ENCODE measurements at places on chromosomes 7 and 10. TPM values are rescaled to one million over a fixed set of nuclear protein-coding genes. Genes with fewer than 3 reads are reported as not detected.

The NME8 gene
- not detected for total RNA-seq

The ARMH3 gene
- 10.9 TPM for total RNA-seq

The C10orf143 gene
- total RNA-seq = 0.27 TPM

The XPNPEP1 gene
- total RNA-seq = 34.0 TPM

The AKR1D1 gene
- total RNA-seq = 0.18 TPM

The KAZALD1 gene
- total RNA-seq = 3.0 TPM

The ZNF777 gene
- total RNA-seq = 20.9 TPM

The ACBD7 gene
- total RNA-seq = 0.86 TPM

The NRP1 gene
- 78.6 TPM for total RNA-seq

The NKX1-2 gene
- 0.06 TPM for total RNA-seq

The FAM25G gene
- not detected for total RNA-seq

The ETV1 gene
- total RNA-seq = 2.3 TPM

The EEPD1 gene
- 57.7 TPM for total RNA-seq

The ZNF239 gene
- total RNA-seq = 2.3 TPM

The VAX1 gene
- total RNA-seq = 1.5 TPM

The LRRC4 gene
- not detected for total RNA-seq

The LBX1 gene
- not detected for total RNA-seq

The SEMA4G gene
- 9.3 TPM for total RNA-seq

The SPDYE6 gene
- not detected for total RNA-seq

The BBIP1 gene
- total RNA-seq = 47.9 TPM

The TBC1D12 gene
- total RNA-seq = 5.9 TPM

The COMMD3 gene
- 50.3 TPM for total RNA-seq

The KCNH2 gene
- 1.5 TPM for total RNA-seq

The WDR91 gene
- total RNA-seq = 7.9 TPM

The STEAP4 gene
- not detected for total RNA-seq

The CALCR gene
- total RNA-seq = not detected

The CCDC172 gene
- total RNA-seq = not detected

The OGA gene
- 69.0 TPM for total RNA-seq

The GIMAP4 gene
- not detected for total RNA-seq

The TRIM50 gene
- total RNA-seq = not detected

The SH3PXD2A gene
- 1.7 TPM for total RNA-seq

The STK32C gene
- total RNA-seq = 48.8 TPM

The PPP1R17 gene
- not detected for total RNA-seq

The SAMD9L gene
- 0.89 TPM for total RNA-seq

The LEP gene
- not detected for total RNA-seq

The H2AZ2 gene
- total RNA-seq = 212 TPM

The CYP3A7 gene
- total RNA-seq = not detected

The SLC39A12 gene
- total RNA-seq = not detected

The ITPRIP gene
- total RNA-seq = 69.0 TPM

The LAMB1 gene
- total RNA-seq = 104 TPM

The GIMAP2 gene
- total RNA-seq = not detected

The PLAU gene
- 74.1 TPM for total RNA-seq

The AGK gene
- 27.8 TPM for total RNA-seq

The PAX2 gene
- total RNA-seq = 0.27 TPM

The SPDYE1 gene
- not detected for total RNA-seq

The ANKIB1 gene
- total RNA-seq = 19.8 TPM

The CADPS2 gene
- 0.09 TPM for total RNA-seq

The SMIM30 gene
- 29.8 TPM for total RNA-seq

The UCMA gene
- not detected for total RNA-seq

The PRR15 gene
- 2.3 TPM for total RNA-seq

The PROSER2 gene
- total RNA-seq = 41.8 TPM

The CHCHD1 gene
- total RNA-seq = 71.8 TPM

Measured in A549 treated with GW870086 at 1 μM for 4 hours (cell line).